ENCODE measurements at places on chromosomes 4 and X.

GRCh38 chr4:146282657-146283056 lies 68.3 kb downstream of the REELD1 start:
- no peak for DNase-seq

DNA sequence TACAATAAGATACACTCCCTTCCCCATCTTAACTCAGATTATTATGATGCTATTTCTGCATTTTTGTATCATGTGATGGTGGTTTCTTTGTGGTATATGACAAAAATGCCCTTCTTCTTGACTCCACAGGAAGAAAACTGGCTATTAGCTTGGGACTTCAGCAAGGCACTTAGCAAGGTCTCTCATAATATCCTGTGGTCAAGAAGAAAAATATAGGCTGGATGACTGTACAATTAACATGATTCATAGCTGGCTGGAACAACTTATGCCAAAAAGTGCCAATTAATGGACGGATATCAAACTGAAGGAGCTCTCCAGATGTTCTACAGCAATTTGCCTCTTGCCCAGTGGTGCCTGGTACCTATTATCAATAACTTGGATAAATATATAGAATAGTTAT lies 2.3 kb upstream of the MID1IP1 start:
- no peak for DNase-seq

DNA sequence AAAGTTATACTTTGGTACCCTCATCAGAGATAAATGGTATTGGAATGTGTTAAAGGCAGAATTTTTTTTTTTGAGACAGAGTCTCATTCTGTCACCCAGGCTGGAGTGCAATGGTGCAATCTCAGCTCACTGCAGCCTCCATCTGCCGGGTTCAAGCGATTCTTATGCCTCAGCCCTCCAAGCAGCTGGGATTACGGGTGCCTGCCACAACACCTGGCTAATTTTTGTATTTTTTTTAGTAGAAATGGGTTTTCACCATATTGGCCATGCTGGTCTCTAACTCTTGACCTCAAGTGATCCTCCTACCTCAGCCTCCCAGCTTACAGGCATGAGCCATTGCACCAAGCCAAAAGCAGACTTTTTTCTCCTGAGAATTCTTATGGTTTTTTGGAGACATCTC lies 11.4 kb upstream of the RELL1 start:
- no peak for DNase-seq

DNA sequence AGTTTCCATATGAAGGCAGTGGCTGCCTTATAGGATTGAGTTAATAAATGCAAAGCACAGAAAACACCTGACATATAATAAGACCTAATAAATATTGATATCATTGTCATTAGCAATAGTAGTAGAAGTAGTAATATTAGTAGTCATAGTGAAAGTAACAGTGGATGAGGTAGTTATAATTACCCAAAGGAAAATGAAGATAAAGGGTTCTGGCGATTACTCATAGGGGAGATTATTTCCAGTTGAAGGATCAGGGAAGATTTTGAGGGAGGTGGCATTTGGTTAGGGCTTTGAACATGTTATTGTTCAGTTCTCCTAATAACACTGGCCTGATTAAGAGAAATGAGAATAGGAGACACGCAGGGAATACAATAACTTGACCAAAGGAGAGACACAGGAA lies 131.9 kb upstream of the GPRIN3 start:
- no peak for DNase-seq

GRCh38 chrX:18424482-18425198 lies 768 bp upstream of the CDKL5 start:
- no peak for DNase-seq

- DNase-seq = no peak
Measured at GRCh38 chrX:124098089-124098488, 136.6 kb downstream of the STAG2 start.

DNA sequence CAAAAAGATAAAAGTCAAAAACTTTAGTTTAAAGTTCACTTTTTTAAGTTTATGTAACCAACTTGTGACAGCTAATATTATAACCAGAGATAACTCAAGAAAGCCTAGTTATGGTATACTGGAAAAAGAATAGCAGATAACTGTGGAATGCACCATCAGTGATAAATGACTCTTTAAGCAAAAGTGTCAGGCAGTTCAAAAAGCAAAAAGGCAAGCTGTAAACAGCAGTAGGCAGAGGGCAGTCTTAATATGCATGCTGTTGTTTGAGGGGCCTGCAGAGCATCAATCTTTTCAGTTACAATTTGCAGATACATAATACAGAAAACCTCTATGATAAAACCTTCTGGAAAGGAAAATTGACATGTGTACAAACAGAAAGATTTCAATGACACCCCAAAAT lies 81.8 kb upstream of the JADE1 start:
- DNase-seq = no peak

GRCh38 chr4:150336676-150337412 lies 245.1 kb upstream of the MAB21L2 start:
- no peak for DNase-seq

- DNase-seq = no peak
Measured at GRCh38 chr4:138051157-138051556, 191.0 kb downstream of the SLC7A11 start.

- no peak for DNase-seq
Measured at GRCh38 chr4:6760865-6761264, 21.7 kb upstream of the KIAA0232 start.

Measured in SHP77 treated with DMSO at 0.1 percent for 48 hours (cell line).